DMS153 (cell line): ENCODE measurements at places on chromosomes 2 and 18.

DNA sequence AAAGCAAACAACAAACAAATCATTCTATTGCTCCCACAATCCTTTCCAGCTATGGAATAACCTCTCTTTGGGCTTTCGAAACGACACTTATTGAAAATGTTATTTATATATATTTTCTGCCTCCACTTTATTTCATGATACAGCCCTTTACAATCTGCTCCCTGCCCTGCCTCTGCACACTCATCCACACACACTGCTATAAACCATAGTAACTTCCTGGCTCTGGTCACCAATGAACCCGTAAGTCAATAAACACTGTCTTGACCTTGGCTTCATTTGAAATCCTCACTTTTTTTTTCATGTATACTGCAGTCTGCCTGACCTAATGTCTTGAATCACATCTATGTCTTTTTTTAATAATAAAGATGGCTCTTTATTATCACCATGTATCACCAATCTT is 161.5 kb downstream of the SLC39A10 start:
- DNase-seq = no peak

GRCh38 chr18:7452331-7452730 is 114.8 kb upstream of the PTPRM start:
- DNase-seq = no peak

GRCh38 chr2:197237291-197238042 is 73.1 kb downstream of the ANKRD44 start:
- DNase-seq = no peak

GRCh38 chr18:79327199-79327721 is 68.5 kb upstream of the NFATC1 start:
- no peak for DNase-seq

DNA sequence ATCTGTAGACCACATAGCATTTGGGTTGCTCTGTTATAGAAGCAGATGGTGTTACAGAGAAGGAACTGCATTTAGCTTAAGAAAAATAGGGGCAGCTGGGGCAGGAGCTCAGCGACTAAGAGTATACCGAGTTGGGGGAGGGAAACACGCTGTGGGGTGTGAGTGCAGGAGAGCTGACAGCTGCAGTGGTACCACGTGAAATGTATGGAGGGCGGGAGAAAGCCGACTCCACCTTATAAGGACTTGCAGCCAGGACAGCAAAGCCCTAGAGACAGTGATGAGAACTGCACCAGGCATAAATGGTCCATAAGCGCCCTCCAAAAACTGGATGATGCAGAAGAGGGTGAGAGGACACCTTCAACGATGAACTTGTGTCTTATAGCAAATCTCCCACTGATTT is 237.6 kb downstream of the PRKCE start:
- peak; percentile 32 for DNase-seq

- no peak for DNase-seq
Observed at GRCh38 chr2:208036357-208036756, 11.0 kb upstream of the PLEKHM3 start.

DNA sequence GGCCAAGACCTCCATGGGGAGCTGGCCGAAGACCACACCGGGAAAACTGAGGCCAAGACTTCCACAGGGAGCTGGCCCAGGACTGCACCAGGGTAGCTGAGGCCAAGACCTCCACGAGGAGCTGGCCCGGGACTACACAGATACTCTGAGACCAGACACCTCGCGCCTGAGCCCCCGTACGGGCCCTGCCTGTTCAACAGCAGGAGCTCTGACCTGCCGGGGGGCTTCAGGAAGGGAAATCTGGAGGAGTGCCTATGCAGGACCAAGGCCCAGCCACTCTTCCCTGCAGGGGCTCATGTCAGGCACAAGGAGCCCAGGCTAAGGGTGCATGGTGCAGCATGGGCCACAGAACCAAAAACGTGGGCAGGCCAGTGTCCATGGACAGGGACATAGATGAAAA is 151.6 kb downstream of the TMEM18 start:
- DNase-seq = no peak

DNA sequence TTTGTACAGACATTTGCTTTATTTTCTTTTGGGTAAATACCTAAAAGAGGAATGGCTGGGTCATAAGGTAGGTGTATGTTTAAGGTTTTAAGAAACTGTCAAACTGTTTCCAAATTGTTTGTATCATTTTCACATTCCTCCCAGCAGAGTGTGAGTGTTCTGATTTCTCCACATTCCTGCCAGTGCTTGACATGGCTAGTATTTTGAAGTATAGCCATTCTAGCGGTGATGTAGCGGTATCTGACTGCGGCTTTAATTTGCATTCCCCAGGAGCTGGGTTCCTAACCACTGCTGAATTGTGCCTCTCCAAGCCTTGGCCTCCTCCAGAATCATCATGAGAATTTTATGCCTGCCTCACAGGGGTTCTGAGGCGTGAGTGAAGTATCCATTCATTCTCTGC is 61.8 kb upstream of the ARL4C start:
- no peak for DNase-seq

DNA sequence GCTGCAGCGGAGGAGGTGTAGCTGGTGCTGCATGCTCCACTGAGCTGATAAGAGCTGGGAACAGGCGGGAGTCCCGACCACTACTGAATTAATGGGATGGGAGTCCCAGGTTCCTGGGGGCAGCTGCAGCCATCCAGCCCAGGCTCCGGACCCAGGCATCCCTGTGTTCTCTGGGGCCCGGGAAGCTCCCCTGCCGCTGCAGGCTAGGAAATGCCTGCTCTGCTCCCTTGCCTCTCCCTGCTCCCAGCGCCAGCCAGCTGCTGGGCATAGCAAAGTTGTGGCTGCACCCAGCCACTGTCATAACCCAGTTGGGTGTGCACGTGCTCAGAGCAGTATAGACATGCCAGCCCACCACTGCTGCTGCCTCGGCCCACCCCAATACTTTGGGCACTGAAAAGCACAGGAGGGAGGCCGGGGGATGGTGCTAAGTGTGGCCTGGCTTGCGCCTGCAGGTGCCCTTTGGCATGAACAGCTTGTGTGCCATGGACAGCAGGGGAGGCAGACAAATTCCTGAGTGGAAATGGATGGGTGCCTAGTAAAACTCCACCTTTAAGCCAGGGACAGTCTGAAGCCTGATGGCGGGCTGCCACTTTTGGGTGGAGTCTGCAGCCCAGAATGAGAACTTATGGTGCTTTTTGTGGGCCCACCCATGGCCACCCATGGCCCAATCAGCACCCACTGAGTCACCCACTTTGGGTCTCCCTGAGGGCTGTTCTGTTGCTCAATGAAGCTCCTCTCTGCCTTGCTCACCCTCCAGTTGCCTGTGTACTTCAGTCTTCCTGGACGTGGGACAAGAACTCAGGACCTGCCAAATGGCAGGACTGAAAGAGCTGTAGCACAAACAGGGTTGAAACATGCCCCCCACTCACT is 219.3 kb upstream of the TMEFF2 start:
- DNase-seq = no peak

- no peak for DNase-seq
Observed at GRCh38 chr2:63059793-63060471, 9.3 kb downstream of the OTX1 start.

DNA sequence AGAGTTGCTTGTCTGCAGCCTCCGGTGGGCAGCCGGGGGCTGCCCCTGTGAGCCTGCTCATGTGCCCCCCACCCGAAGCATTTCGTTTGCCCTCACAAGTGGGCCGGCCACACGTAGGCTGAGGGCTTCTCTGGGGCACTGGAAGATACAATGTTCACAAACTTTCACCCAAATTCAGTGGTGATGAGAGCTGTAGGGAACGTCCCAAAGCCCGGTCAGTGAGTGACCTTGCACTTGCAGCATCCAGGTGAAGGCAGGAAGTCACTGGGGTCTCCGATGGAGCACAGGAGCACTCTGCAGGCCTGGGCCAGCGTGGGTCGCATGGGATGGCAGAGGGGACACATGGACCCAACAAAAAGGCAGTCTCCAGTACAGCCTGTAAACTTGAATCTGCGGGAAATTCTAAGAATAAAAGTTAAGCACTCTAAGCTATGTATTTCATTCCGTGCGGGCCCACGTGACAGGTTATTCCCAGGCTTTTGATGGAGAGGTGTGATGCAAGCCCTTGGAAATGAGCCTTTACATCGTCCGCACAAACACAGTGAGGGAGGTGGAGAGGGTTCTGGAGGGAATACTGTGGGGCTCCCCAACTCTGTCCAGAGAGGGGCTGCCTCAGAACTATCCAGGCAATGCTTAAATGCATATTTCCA is 42.5 kb downstream of the CNGA3 start:
- no peak for DNase-seq
